ENCODE measurements at places on chromosomes 12 and 14.
A peak's percentile ranks its signal among the peaks of the same experiment; 100 is the strongest.

- DNase-seq = no peak
These were observed 55.6 kb upstream of the DIO2 start for GRCh38 chr14:80266930-80267329.

DNA sequence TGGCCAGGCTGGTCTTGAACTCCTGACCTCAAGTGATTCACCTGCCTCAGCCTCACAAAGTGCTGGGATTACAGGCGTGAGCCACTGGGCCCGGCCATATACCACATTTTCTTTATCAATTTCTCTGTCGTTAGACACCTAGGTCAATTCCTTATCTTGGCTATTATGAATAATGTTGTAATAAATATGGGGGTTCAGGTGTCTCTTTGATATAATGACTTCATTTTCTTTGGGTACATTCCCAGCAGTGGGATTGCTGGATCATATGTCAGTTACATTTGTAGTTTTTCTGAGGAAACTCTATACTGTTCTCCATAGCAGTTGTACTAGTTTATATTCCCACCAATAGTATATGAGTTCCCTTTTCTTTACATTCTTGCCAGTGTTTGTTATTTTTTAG, 67.8 kb upstream of the DDHD1 start:
- DNase-seq = no peak

GRCh38 chr12:63440048-63440447, 228.2 kb downstream of the DPY19L2 start:
- DNase-seq = peak; percentile 2

DNA sequence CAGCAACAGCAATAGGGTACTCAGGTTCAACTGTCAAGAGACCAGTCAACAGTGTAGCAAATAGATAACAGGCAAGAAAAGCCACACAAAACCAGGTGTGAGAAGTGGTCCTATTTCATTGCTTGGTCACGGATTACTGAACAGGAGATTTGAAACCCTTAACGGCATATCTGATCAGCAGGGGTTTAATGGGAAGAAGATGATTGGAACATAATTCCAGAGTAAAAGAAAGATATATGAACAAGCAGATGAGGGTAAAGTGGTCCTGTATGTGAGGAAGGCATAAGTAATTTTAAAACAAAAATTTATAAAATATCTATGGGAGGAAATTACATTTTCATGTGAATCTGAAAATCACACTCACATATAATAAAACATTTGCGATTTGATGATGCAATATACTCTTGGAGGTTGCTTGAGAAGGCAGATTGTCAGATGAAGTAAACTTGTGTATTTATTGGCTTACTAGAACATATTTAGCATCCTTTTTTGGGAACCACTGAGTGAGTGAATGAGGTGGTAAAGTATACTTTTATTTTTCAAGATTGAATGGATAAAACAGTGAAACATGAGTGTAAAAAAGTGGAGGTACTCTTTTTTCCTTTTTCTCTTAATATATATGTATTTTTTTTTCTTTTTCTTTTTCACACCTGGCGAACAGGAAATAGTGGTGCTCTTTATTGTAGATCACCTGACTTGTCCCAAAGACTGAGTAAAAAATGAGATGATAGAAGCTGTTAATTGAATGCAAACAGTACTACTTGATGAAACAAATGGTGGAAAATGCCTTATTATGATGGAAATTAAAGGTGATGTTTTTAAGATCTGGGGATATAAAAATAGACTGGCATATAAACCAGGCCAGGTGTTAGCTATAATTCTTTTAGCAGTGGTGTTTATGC, 21.6 kb upstream of the SDR39U1 start:
- no peak for DNase-seq

- no peak for DNase-seq
These were observed 255.6 kb downstream of the ERC1 start for GRCh38 chr12:1246637-1247036.

- no peak for DNase-seq
These were observed 5.6 kb upstream of the HEBP1 start for GRCh38 chr12:13005649-13006048.

DNA sequence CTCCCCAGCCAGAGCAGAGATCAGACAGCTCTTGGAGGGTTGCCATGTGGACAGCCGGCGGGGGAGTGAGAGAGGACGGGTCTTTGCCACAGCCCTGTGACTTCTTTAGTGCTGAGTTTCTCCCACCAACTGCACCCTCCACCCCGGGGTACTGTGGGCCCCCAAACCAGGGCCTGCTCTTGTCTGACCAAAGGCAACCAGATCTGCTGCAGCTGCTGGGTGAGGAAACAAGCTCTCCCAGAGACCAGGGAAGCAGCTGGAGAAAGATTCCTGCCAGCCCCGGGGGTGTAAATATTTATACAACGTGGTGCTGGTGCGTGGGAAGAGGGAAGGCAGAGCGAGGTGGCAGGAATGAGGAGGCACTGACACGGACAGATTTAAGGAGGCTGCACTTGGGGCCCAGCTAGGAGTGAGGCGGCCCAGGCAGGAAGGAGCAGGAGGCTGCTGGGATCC, 14.3 kb upstream of the ZFP36L1 start:
- DNase-seq = no peak

- DNase-seq = no peak
These were observed 188.2 kb downstream of the FUT8 start for GRCh38 chr14:65600742-65601141.

DNA sequence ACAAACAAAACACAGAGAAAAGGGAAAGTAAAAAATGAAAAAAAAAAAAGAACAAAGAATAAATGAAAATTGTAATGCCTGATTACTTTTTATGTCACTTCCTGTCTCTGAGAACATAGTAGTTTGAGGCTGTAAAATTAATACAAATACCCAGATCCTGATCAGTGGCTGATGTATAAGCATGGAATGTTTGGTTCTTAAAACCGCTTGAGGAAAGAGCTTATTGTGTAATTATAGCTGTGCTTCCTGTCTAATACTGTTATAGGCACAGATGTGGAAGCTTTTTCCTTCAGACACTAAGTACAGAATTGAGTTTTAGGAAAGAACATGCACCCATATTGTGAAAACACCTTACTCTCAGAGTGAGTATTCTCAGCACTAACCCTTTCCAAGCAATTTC, 86.9 kb downstream of the AVPR1A start:
- no peak for DNase-seq

DNA sequence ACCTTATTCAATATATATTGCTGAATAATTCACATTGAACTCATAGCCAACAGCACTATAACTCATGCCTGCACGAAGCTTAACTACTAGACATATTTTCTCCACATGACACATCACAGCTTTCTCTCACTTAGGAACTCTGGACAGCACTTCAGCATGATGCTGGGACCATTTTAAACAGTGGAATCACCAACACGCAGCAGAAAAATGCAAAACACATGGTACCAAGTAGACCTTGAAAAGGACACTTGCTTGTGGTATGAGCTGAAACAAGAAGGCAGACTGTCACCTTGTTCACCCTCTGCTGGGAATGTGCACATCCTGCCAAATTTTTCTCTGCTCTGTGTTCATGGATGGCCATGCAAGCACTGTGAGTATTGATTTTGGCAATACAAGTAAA, 34.8 kb upstream of the CD9 start:
- DNase-seq = no peak

DNA sequence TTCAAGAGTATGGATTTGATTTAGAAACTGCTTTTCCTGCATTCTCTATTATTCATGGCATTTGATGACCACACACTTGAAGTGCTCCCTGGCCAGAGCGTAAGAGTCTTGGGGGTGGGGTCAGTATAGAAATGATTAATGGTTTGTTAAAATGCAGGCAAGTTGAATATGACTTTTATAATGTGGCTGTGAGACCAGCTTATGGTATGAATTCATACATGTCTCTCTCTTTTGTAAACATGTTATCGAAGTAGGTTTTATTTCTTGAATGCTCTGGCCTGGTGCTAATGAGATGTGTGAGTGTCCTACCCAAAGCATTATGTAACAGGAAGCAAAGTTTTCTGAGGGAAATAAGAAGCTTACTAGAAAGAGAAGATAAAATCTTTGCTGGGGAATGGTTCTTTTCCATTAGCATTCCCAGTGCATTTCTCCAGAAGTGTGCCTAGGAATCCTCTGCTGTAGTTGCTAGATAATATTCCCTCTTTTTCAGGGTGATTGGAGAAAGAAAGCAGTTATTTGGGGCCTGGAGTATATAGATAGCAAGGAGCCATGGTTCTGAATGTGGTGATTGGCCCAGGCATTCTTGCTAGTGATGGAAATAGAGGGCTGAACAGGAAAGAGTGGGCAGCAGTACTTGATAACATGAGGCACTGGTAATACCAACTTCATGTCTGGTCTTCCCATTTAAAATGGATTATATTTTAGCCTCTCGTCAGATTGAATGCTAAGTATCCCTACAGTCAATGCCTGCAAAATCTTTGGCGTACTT, 289.7 kb downstream of the RAD51B start:
- DNase-seq = no peak

DNA sequence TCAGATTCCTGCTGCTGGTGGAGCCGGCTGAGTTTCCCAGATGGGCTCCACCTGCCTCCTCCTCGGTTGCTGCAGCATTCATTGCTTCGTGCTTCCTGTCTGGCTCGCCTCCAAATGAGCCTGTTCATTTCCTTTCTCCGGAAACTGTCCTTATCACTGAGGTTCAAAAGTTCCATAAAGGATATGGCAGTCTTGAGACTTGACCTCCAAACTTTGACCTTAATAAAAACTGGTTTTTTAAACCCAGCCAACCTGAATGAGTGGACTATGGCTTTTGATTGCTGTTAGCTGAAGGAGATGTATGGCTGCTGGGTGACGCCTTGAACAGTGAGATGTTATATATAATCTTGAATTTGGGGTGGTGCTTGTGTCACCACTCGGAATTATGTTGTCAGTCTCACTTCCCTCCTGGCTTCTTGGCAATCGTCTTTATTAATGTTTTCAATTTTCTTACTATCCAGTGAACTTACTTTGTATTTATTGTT, 62.7 kb downstream of the RASSF3 start:
- peak; percentile 83 for DNase-seq

DNA sequence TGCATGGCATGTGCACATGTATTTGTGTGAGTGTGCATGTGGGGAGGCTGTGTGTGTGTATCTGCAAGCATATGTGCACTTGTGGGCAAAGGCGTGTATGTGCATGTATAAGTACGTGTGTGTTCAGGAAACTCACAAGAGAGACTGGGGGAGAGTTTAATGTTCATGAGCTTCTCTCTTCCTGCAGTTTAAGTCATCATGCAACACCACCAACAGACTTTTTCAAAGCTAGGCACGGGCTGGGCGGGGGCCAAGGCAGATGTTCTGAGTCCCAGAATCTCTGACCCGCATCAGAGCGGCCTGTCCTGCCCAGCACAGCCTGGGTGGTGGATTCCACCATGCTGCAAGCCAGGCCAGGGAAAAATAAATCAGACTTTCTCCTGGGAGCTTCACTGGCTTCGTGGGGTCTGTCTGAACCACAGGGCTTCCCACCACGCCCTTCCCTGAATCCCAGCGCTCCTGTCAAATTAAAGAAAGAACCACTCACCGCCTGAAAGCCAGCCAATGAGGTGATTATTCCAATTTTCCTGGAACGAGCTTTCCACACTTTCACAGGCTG, 75.7 kb downstream of the PITPNM2 start:
- no peak for DNase-seq

Measured in NCI-H510A (cell line).